CD4-positive, alpha-beta T cell treated with Interleukin-15 for 4 hours (primary cell): ENCODE measurements at places on chromosomes 3 and 15.

- DNase-seq, result no peak
These were observed 2.8 kb downstream of the SCAANT1 start for GRCh38 chr3:63909431-63909830.

GRCh38 chr3:86785386-86785785 is 205.6 kb downstream of the VGLL3 start:
- no peak for DNase-seq

DNA sequence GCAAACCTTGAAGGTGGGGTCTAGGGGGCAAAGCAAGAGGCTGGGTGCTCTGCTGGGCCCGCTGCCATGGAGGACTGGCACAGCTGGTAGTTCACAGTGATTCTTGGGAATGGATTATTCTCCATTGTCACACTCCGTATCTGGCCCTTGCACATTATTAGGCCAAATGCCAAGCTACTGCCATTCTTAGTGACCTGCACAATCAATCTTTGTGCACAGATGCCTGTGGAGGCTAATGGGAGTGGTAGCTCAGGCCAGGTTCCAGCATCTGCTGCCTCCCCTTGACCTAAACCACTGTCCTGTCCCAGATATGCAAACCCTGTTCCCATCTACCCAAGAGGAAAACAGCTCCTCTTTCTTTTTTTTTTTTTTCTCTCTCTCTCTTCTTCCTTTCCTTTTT is 67.5 kb downstream of the TIPARP start:
- DNase-seq, result no peak

- DNase-seq, result no peak
These were observed 138.3 kb downstream of the DIPK2A start for GRCh38 chr3:144109944-144110343.

GRCh38 chr3:23701716-23702597 is 103.8 kb upstream of the UBE2E1 start:
- DNase-seq, result no peak

- DNase-seq, result no peak
These were observed 1.8 kb downstream of the IGDCC4 start for GRCh38 chr15:65420975-65421359.
